ENCODE measurements at places on chromosomes 5 and 9.

DNA sequence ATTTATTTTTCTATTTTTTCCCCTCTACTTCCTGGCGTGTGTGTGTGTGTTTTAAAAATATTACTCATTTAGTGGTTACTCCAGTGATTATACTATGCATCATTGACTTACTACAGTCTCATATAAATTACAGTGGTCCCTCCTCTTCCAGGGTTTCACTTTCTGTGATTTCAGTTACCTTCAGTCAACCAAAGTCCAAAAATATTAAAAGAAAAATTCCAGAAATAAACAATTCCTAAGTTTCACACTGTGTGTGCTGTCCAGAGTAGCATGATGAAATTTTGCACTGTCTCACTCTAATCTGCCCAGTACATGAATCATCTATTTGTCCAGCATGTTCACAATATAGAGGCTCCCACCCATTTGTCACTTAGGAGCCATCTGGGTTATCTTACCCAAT is 47.4 kb upstream of the CCDC112 start:
- no peak for DNase-seq

GRCh38 chr5:123599171-123599570 is 87.2 kb downstream of the CSNK1G3 start:
- no peak for DNase-seq

DNA sequence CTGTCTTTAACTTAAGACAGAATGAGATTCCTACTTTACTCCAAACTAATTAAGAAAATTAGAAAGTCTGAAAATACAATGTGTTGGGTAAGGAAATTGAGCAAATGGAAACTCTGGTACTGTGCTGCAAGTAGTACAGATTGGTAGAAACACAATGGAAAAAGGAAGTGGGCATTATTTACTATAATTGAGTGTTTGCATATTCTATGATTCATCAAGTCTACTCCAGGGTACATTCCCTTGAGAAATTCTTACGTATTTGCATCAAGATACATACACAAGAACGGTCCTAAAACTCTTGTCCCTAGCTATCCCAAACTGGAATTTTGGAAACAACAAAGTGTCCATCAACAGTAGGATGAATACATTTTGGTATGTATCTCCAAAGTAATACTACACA is 123.5 kb upstream of the TARS1 start:
- DNase-seq, result no peak

DNA sequence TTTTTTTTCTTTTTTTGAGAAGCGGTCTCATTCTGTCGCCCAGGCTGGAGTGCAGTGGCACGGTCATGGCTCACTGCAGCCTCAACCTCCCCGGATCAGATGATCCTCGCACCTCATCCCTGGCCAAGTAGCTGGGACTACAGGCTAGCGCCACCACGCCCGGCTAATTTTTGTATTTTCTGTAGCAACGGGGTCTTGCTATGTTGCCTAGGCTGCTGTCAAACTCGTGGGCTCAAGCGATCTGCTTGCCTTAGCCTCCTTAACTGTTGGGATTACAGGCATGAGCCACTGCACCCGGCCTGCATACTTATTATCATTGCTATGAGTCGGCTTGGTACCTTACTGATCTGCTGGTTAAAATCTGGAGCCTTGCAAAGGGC is 790 bp upstream of the IARS1 start:
- no peak for DNase-seq

DNA sequence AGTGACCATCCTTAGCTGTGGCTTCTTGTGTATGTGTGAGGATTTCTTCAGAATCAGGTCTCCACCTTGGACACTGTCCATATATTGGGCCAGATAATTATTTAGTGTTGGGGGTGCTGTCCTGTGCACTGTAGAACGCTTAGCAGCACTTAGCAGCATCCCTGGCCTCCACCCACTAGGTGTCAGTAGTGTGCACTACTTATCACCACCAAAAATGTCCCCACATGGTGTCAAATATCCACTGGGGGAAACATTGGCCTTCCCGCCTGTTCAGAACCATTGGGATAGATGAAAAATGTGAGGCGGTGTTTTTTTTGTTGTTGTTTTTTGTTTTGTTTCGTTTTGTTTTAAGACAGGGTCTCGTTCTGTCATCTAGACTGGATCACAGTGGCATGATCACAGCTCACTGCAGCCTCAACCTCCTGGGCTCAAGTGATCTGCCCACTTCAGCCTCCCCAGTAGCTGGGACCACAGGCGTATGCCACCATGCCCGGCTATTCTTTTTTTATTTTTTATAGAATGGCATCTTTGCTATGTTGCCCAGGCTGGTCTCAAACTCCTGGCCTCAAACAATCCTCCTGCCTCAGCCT is 67.7 kb downstream of the TENT4A start:
- no peak for DNase-seq

GRCh38 chr5:93874080-93874479 is 132.7 kb upstream of the POU5F2 start:
- DNase-seq, result no peak

- DNase-seq, result no peak
These were observed 615.0 kb upstream of the CHD1 start for GRCh38 chr5:99543841-99544240.

DNA sequence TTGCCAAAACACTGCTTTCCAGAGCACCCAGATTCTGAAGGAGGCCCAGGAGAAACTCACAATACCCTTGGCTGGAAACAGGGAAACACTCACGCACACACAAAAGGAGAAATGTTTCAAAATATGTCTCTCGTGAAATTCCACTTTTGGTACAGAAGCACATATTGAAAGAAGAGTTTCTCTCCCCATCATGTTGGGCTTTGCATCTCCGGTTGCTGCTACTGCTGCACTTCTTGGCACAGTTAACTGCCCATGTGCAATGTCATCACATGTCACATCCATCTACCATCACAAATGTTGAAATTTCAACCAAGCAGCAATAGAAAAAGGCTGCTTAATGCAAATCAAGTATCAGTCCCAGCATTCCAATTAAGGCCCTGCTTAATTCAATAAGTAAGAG is 72.1 kb downstream of the ABCA1 start:
- no peak for DNase-seq

GRCh38 chr5:173472164-173472563 is 143.9 kb upstream of the STC2 start:
- no peak for DNase-seq

DNA sequence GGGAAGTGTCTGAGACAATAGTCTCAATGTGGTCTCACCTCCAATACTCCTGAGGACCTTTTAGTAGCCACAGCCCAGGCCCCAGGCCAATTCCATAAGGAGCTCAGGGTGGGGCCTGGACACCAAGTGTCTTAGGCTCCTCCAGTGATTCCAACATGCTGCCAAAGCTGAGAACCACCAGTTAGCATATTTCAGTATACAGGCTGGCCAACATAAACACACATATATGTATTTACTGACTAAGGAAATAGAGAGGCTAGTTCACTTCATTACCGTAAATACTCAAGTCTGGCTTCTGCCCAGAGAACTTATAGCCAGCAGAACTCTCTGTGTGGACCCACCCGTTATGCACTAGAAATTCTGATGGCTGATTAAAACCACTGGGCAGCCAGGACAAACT is 24.1 kb downstream of the S1PR3 start:
- no peak for DNase-seq
